ENCODE measurements at places on chromosomes 1 and 21. TPM values are rescaled to one million over a fixed set of nuclear protein-coding genes. Genes with fewer than 3 reads are reported as not detected.

GRCh38 chr1:89354205-89354604, 9.7 kb upstream of the GBP6 start:
- no peak for DNase-seq

DNA sequence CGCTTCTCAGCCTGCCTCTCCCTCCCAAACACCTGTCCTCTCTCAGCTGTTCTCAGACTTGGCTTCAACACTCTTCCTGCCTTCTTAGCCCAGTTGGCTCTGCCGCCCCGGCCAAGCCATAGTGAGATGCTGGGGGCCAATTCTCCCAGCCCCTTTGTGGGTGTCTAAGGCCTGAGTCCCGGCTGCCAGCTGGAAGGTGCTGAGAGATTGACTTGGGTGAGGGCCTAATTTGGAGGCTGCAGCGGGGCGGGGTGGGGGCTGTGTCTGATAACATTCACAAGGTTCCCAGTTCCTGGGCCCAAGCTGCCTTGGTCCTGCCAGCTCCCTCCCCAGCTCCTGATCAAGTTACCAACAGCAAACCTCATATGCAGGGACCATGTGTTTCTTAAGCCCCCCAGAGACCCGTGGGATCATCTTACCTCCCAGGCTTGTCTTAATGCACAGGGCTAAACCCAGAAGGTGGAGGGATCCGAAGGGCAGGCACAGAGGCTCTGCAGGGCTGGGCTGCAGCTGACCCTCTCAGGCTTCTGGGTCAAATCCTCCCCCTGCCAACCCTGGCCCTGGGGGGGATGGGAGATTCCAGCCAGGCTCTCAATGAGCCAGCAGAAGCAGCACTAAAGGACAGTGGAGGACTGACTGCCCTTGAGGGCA, 9.8 kb downstream of the INKA2 start:
- DNase-seq: peak; percentile 84

The TSPAN1 gene
- 1.1 TPM for total RNA-seq

DNA sequence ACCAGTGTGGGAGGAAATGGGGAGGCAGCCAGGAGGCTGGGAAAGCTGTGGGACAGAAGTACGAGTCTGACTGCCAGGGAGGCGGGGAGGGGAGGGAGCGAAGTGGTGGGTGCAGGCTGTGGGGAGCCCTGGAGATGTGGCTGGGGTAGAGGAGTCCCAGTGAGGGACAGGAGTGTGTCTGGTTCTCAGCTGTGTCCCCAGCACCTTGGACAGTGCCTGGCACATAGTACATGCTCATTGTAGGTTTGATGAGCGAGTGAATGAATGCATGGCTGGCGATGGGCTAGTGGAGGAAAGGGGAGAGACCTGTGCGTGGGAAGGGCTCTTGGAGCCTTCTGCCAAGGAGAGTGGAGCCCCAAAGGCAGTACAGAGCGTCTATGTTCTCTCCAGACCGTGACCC, 104.1 kb downstream of the SIK1 start:
- DNase-seq: no peak

The CELA3B gene
- total RNA-seq: not detected

GRCh38 chr1:153678519-153679336, at the start of gene NPR1:
NPR1 (plus strand) TSS chr1:153678688; CDS start chr1:153679109, 421 bp downstream.
- DNase-seq: no peak
